ENCODE measurements at places on chromosomes 12 and 14. TPM values are rescaled to one million over a fixed set of nuclear protein-coding genes. Genes with fewer than 3 reads are reported as not detected.

PAX9 gene
- not detected for total RNA-seq

DNA sequence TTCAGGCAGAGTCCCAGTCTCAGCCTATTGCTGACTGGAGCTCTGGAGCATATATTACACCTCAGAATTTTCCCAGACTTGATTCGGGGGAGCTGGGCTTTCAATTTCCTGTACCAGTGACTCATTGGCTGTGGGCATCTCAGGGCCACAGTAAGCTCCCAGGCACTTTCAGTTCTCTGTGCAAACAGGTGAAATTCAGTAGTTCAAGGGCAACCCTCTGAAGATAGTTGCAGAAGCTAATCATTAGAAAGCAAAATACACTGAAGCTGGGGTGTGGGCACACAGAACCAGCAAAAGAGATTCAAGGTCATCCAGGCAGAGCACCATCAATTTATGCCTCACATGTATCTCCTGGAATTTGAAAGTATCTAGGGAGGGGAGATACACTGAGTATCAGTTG, 8.1 kb upstream of the NIN start:
- DNase-seq: no peak

GRCh38 chr14:89239023-89239422, 178.0 kb downstream of the FOXN3 start:
- no peak for DNase-seq

DNA sequence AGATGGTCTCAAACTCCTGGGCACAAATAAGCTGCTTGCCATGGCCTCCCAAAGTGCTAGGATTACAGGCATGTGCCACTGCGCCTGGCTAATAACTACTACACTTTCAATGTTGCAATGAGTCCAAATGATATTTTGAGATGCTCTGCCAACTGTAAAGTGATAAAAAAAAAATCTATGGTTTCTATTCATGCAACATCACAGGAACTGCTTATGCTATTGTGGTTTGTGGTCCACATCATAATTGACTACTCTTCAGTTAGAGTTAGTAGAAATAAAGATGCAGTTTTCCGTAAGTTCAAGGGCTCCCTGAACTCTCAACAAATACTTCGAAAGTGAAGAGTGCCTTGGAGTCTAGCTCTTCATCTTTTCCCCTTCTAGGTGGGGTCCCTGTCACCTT, 239.4 kb downstream of the C12orf75 start:
- DNase-seq: no peak
